ENCODE measurements at places on chromosomes 2 and 18.

DNA sequence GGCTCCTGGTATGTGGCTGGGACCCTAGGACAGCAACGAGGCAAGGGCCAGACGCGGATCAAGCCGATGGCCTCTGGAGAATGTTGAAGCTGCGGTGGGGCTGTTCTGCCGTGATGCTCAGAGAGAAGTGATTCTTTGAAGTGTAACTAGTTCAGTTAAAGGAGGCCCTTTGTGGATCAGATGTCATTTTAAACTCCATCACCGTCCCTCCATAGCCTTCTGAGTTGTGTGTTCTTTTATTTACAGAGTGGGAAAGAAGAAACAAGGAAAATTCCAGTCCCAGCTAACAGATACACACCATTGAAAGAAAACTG lies 403 bp downstream of the PNO1 start:
- no peak for DNase-seq

DNA sequence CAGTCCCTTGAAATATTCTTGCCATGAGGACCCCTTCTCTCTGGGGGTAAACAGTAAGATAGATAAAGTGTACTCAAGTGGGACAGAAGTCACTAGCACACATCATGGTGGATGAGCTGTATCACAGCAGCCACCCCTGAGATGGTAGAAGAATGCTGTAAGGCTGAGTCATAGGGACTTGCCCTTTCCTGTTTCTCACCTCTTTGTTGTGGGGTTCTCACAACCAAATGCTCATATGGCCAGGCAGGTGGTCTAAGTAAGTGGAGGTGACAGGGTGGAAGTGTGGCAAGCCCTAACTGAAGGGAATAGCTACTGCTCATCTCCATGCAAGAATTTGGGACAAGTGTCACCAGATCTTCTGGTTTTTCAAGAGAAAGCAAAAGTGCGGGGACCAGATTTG lies 202.7 kb upstream of the SLC14A2 start:
- DNase-seq = no peak

DNA sequence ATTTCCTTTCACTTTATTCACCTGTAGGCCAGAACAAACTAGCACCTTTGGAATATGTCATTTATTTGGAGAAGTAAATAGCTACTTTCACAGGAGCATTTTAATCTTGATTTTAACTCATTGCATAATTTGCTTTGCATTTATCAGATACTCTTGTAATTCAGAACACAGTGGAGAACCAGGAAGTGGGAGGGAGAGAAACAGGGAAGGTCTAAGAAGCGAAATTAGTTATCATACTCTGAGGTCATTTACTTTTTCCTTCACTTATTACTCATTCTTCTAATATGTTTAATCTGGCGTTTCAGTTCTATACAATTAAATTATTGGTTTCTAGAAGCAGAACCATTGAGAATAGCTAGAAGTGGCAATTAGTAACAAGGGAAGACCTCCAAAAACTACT lies 20.7 kb downstream of the RBM44 start:
- DNase-seq = no peak

DNA sequence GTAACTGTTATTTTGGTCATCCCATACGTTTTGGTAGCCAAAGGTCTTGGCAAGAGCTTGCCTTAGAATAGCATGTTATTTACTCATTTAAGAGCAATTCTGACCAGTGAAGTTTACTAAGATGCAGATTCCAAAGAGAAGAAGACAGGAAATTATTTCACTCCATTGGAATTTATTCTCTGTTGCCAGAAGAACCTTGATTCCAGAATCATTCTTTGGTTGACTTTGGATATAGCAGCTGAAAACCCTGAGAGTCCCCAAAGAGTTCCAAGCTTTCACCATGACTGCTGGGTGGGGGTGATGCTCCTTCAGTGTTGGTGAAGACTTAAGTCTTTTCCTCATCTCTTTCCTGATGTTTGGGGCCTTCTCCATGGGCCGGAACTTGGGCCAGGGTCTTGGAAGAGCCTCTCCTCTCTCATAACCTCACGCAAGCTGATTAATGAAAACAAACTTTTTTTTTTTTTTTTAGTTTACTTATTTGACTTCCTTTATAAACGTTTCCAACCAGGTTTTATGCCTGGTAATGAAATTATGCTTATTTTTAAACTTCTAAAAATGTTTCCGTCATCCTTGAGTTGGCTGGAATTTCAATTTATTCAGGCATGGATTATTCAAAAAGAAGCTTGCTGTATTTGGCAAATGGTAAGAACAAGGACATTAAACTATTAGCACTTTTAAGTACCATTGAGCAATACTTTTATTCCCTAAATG lies 192.0 kb downstream of the MTX2 start:
- DNase-seq = no peak

- DNase-seq = no peak
These were observed 9.5 kb upstream of the RNF103 start for GRCh38 chr2:86633155-86633651.

DNA sequence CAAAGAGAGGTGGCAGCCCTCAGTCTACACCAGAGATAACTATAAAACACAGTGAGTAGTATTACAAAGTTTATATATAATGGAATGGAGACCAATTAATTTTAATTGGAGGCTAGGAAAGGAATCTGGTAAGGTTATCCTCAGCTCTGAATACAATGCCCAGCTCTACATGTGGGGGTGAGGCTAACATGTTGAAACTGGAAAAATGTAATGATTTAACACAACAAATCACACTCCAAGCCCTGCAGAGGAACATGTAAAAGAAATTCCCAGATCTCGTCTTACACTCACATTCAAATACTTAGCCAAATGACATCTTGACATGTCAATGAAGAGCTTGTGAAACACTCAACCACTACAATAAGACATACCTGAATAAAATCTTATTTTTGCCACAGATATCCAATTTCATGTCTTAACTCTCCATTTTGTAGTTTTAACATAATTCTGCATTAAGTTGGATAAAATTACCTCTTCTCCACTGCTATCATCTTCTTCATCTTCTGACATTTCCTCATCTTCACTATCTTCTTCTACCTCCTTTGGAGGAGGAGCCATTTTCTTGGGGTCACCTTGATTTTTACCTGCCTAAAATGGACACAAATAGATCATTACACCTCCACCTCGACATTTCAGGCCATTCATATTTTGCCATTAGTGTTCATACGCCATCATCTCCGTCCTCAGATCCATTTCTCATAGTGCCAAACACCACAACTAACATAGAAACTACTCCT lies 1.4 kb downstream of the NCL start:
- no peak for DNase-seq

GRCh38 chr2:111919365-111919764 lies 21.0 kb downstream of the MERTK start:
- DNase-seq = no peak

- DNase-seq = no peak
These were observed 30.2 kb downstream of the PKP4 start for GRCh38 chr2:158486970-158487325.

- no peak for DNase-seq
These were observed 42.9 kb upstream of the CREG2 start for GRCh38 chr2:101430156-101430555.

DNA sequence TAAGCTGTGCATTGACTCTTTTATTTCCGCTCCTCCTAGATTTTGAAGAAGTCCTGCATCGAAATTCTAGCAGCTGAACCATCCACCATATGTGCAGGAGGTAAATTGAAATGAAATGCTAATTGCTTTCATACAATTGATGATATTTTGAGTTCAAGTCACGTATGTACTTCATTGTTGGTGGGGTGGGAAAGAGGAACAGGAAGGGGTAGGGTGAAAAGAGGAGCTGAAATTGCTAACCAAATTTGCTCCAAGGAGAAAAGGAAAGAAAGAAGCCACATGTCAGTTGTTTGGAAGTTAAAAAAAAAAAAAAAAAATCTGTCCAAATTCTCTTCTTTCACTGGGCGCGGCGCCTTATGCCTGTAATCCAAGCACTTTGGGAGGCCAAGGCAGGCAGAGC lies 77.8 kb downstream of the ANTXR1 start:
- no peak for DNase-seq

DNA sequence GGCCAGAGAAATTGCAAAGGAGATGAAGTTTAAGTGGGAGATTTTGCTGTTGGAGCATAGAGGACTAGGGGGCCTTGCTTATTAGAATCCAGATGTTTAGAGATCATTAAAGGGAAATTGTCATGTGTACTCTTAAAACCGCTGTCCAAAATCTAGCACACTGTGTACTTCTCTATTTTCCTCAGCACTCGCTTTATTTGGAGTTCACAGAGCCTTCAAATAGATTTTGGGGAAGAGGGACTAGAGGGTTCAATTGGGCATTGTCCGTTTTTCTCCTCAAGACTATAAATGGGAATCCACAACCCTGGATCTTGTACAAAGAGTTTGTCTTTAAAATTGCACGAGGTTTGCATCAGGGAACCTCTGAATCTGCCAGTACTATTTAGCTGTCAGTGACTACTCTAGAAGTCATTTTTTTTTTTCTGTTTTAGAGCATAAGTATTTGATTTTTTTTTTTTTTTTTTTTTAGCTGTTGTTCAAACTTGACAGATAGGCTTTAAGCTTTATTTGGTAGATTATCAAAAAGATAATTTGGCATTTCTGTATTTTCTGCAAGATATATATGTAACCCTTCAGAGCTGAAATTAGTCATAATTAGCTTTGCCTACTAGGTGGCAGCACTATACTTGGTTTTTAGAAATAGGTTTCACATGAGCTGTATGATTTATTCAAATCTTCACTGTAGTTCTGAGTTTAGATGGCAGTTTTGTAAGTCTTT lies 14.2 kb downstream of the PMS1 start:
- no peak for DNase-seq

DNA sequence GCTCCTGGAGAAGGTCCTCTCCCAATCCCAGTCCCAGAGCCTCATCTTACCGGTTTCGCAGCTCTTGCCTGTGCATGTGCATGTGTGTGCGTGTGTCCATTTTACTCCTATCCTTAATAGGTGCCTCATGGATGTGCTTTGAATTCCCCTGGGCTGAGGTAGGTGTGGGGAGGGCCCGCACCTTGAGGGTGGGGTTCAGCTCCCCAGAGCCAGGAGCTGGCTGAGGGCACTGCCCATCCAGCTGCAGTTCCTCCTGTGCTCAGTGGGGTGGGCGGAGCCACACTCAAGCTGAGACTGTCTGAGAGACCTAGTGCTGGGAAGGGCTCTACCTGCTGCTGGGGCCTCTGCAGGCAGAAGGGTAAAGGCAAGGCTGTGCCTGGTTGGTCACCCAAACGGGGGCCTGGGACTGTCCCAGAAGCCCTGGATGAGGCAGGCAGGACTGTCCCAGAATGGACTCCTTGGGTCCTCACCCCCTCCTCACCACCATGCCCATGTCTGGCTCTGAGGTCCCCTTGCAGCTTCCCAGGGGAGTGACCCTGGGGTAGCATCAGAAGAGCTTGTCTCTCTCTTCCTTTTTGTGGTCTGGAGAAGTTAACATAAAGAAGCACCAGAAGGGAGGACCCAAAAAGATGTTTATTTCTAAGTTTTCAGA lies 8.9 kb downstream of the GDF7 start:
- no peak for DNase-seq

GRCh38 chr18:25817546-25818237 lies 272.7 kb downstream of the SS18 start:
- DNase-seq = no peak

- DNase-seq = no peak
These were observed 906.6 kb upstream of the KLHL29 start for GRCh38 chr2:22478329-22478728.

GRCh38 chr2:224062481-224063297 lies 23.6 kb upstream of the SERPINE2 start:
- DNase-seq = no peak

DNA sequence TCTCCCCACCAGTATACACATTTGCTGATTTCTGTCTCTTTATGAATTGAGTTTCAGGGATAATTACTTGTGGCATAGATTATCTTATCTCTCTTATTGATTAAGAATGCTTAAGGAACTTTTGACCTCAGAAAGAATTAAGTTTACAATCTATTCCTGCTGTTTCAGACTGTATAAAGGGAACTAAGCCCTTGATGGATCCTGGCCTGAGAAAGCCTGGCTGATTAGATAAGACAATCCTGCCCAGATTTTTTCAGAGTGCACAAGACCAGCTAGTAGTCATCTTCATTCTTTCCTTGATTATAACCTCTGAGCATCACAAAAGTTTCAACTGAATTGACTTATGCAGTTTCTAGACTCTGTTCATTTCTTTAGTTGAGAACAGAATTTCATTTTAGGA lies 22.7 kb upstream of the TFPI start:
- no peak for DNase-seq

GRCh38 chr2:128628206-128628605 lies 309.5 kb upstream of the HS6ST1 start:
- no peak for DNase-seq

- DNase-seq = peak; percentile 56
These were observed 16.2 kb downstream of the INPP4A start for GRCh38 chr2:98460573-98461497.

GRCh38 chr2:224584111-224584784 lies 915 bp downstream of the CUL3 start:
- DNase-seq = no peak

DNA sequence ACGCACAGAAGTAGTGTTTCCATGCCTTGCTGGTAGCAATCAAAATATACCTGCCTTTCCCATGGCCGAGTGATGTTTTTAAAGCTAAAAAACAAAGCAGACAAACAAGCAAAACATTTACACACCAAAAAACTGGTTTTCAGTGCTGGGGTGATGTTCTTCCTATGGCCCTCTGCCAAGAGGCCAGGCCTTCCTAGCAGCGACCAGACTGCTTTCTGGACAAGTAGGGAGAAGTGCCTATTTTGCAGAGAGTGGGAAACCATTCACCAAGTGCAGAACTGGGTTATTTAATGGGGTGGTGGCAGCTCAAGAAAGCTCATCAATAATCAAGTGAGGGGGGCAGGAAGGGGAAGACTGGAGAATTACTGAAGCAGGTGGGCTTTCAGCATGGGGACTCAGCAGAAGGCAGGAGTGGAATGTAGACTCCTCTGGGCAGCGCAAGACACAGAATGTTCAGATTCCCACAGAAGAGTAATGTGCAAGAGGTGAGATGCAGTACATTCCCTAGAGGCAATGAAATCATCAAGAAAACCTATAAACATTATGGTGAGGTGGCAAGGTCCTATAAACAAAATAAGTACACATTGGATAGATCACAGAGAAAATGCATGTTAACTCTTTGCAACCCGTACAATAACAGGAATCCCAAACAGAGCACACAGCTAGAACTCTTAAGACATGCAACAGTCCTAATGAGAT lies 44.0 kb downstream of the CPO start:
- no peak for DNase-seq

DNA sequence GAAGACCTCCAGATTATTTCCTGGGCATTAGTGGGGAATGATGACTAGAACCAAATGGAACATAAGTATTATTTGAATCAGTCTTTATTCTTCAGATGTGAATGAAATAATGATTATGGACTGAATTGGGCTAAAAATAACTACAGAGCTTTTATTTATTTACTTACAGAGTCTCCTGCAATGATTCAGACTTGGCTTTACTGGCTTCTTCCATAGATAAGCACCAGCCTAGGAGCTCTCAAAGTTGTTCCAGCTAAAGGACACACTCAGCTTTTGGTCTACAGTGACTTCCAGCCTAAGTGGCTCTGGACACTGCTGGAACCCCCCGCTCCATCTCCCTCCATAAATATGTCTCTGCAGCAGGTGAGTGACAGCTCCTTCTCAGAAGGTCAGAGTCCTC lies 24.3 kb upstream of the ARHGAP25 start:
- no peak for DNase-seq

- no peak for DNase-seq
These were observed 209.5 kb downstream of the DPP10 start for GRCh38 chr2:114651933-114652332.

Measured in central memory CD4-positive, alpha-beta T cell (primary cell).